Epithelial cell of alveolus of lung (primary cell): ENCODE measurements at places on chromosomes 12 and 14. TPM values are rescaled to one million over a fixed set of nuclear protein-coding genes. Genes with fewer than 3 reads are reported as not detected.

The TTC9 gene
- total RNA-seq: 0.32 and 0.78 TPM in 2 replicates

The MAP3K9 gene
- 0.48 and 1.7 TPM in 2 replicates for total RNA-seq

The LACRT gene
- not detected in 2 replicates for total RNA-seq

The DACT1 gene
- total RNA-seq: 4.7 and 23.8 TPM in 2 replicates

The ASB2 gene
- 0.13 TPM in 1 of 2 replicates, not detected in the other for total RNA-seq

The CLEC4D gene
- not detected in 2 replicates for total RNA-seq

The ISCU gene
- total RNA-seq: 72.3 and 92.7 TPM in 2 replicates

The LRRC43 gene
- total RNA-seq: 0.13 and 0.16 TPM in 2 replicates

The TRHDE gene
- 16.8 and 20.8 TPM in 2 replicates for total RNA-seq

The SLC4A8 gene
- 1.9 and 3.4 TPM in 2 replicates for total RNA-seq

The KRT75 gene
- not detected in 2 replicates for total RNA-seq

The IFNG-AS1 gene
- not detected in 2 replicates for total RNA-seq

The EGLN3 gene
- 3.2 and 7.1 TPM in 2 replicates for total RNA-seq

The TMEM119 gene
- total RNA-seq: 31.9 and 42.8 TPM in 2 replicates

The PLEKHD1 gene
- 0.08 TPM in 1 of 2 replicates, not detected in the other for total RNA-seq

The CD69 gene
- 0.08 and 1.0 TPM in 2 replicates for total RNA-seq

The CCDC177 gene
- total RNA-seq: under 0.01 and 0.16 TPM in 2 replicates

The HELB gene
- total RNA-seq: 1.3 and 3.4 TPM in 2 replicates

The PTGDR gene
- total RNA-seq: 0.26 TPM in 1 of 2 replicates, not detected in the other

The RFLNA gene
- 0.08 and 16.0 TPM in 2 replicates for total RNA-seq

The SLC2A14 gene
- 0.26 TPM in 1 of 2 replicates, not detected in the other for total RNA-seq

The KRT74 gene
- total RNA-seq: not detected in 2 replicates

The PIP4K2C gene
- 11.4 and 18.5 TPM in 2 replicates for total RNA-seq

The OTOGL gene
- under 0.01 TPM in 1 of 2 replicates, not detected in the other for total RNA-seq

The RDH5 gene
- 2.2 TPM in 1 of 2 replicates, not detected in the other for total RNA-seq

The PPM1H gene
- total RNA-seq: 0.08 and 0.78 TPM in 2 replicates

The ST8SIA1 gene
- under 0.01 and 1.3 TPM in 2 replicates for total RNA-seq

The JAG2 gene
- 0.48 and 0.78 TPM in 2 replicates for total RNA-seq

The IAPP gene
- total RNA-seq: not detected in 2 replicates

The ASCL1 gene
- total RNA-seq: not detected in 2 replicates

The SMOC1 gene
- total RNA-seq: 2.2 and 4.0 TPM in 2 replicates

The REP15 gene
- total RNA-seq: 1.8 TPM in 1 of 2 replicates, not detected in the other

The PMEL gene
- total RNA-seq: 1.7 and 18.7 TPM in 2 replicates

The AMDHD1 gene
- total RNA-seq: 0.08 and 0.13 TPM in 2 replicates

The MIPOL1 gene
- 6.6 and 8.9 TPM in 2 replicates for total RNA-seq

The SCARB1 gene
- 12.9 and 63.1 TPM in 2 replicates for total RNA-seq

The CNTN1 gene
- 1.7 TPM in 1 of 2 replicates, not detected in the other for total RNA-seq
